ENCODE measurements at places on chromosomes 6 and 20.

- no peak for DNase-seq
These were observed 486.1 kb upstream of the BTBD3 start for GRCh38 chr20:11431621-11432020.

GRCh38 chr6:163782436-163783003, 368.0 kb downstream of the QKI start:
- DNase-seq, result no peak

DNA sequence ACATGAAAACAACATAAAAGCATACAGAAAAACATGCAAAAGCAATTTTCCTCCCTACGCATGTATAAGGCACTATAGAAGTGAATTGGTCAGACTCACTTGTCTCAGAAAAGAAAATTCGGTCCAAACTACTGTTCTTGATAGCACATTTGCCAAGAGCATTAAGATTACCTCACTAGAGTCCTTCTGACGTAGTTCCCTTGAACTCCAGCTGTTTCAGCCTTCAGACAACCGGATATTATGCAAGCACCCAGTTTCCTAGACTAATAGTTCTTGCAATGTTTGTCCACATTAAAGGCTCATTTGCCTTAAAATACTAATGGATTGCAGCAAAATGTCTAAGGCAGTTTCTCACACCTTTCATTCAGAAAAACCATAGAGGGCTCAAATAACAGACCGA, 2.5 kb upstream of the CASS4 start:
- DNase-seq, result no peak

- DNase-seq, result no peak
These were observed 12.8 kb upstream of the DNAAF9 start for GRCh38 chr20:3420211-3420707.

- DNase-seq, result no peak
These were observed 56.5 kb upstream of the ADGRF1 start for GRCh38 chr6:47098570-47098993.

GRCh38 chr20:35523298-35523888, 6.1 kb downstream of the C20orf173 start:
- no peak for DNase-seq

DNA sequence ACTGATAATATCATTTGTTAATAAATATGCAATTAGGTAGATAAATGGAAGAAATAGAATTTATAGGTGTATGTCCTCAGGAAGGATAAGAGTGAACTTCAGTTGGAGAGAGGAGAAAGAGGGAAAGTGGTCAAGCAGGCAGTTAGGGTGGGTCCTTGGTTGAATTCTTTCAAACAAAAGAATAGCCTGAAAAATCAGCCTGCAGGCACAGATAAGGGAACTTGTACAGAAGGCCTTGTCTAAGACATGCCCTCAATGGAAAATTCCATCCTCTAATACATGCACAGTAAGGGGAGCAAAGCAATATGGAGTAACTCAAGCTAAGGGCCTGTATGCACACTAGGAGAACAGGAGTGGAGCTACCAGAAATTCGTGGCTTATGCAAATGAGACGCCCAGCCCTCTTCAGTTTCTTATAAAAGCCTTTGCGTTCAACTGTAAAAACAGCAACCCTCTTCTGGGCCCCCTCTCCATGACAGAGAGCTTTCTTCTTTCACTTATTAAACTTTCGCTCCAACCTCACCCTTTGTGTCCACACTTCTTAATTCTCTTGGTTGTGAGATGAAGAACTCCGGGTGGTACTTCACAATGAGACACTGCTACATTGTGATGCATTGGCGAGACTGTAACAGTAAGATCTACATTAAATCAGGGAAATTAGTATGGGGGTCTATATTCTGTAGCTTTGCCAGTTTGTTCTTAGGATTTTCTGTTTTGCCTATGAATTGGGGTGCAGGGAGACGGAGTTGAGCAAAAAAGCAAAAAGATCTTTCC, 147.0 kb downstream of the HS3ST5 start:
- DNase-seq, result no peak

DNA sequence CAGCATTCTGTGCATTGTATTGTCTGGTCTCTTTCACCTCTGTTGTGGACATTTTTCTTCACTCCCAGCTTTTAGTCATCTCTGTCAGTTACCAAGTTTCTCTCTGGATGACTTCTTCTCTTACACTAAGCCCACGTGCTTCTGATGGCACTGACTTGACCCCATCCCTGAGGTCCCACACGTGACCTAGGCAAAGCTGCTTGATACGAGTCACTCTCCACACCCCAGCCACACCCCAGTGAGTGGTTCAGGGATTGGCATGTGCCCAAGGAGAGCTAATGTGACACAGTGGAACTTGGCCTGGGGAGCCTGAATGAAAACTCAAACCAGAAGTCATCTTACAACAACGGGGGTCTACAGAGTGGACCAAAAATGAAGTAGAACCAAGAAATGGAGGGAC, 32.2 kb downstream of the HTR1E start:
- no peak for DNase-seq

- DNase-seq, result no peak
These were observed 225.1 kb upstream of the SSTR4 start for GRCh38 chr20:22810030-22810429.

DNA sequence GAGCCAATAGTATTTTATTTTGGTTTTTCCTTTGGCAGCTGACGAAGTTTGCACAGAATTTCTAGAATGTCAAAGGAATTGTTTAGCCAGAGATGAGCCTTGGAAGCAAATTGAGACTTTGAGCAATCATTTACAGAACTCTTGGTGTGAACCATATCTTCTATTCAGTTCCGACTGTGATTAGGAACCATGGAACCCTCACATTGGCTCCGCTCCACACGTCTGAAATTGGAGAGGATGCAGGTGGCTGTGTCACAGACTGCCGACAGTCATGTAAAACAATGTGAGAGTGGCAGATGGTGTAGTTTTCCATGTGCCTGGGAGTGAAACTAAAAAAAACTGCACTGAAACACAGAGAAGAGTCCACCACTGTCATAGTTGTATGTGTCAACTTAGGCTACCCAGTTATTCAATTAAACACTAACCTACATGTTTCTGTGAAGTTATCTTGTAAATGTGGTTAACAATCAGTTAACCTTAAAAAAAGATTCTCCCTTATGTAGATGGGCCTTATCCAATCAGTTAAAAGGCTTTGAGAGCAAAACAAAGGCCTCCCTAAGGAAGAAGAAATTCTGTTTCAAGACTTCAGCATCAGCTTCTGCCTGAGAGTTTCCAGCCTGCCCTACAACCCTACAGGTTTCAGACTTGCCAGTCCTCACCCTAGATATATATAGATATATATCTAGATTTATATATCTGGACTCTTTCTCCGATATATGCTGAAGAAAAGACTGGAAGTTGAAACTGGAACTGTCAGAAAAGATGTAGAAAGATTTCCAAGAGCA, 3.3 kb upstream of the HMGN4 start:
- DNase-seq, result no peak

GRCh38 chr6:150840185-150840584, 25.3 kb upstream of the MTHFD1L start:
- DNase-seq, result no peak

- DNase-seq, result no peak
These were observed 459.8 kb upstream of the CITED2 start for GRCh38 chr6:139834232-139834631.

DNA sequence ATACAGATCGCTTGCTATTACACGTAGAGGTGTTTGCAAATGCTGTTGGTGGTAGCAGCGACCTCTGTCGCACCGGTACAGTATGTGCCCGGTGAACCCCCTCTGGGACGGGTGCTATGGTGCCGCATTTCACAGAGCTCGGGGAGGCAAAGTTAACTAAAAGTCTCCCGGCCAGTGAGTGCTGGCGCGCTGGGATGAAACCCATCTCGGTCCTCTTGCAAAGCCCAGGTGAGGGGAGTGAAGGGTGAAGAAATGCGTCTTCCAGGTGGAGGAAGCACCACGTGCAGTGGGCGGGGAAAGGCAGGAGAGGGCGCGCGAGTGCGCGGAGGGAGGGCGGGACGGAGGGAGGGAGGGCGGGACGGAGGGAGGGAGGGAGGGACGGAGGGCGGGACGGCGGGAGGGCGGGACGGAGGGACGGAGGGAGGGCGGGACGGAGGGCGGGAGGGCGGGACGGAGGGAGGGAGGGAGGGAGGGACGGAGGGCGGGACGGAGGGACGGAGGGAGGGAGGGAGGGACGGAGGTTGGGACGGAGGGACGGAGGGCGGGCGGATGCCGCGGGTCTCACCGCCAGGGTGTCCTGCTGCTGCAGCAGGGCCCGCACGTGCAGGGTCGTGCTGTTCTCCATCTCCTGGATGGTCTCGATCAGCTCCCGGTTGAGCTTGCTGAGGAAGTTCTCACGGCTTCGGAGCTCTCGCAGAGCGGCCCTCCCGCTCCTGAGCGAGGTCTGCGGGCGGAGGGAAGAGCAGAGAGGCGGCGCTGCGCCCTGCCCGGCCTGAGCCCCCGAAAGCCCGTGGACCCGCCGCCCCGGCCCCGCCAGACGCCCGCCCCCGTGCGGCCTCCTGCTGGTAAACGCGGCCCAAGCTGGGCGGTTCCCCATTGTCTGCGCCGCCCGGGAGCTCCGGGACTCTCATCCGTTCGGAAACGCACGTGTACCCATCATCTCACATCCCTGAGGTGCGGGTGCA, 11.7 kb downstream of the C20orf96 start:
- DNase-seq, result no peak

GRCh38 chr6:1552296-1552761, 57.4 kb upstream of the FOXC1 start:
- no peak for DNase-seq

GRCh38 chr6:33979750-33980149, 166.1 kb downstream of the GRM4 start:
- DNase-seq, result no peak

DNA sequence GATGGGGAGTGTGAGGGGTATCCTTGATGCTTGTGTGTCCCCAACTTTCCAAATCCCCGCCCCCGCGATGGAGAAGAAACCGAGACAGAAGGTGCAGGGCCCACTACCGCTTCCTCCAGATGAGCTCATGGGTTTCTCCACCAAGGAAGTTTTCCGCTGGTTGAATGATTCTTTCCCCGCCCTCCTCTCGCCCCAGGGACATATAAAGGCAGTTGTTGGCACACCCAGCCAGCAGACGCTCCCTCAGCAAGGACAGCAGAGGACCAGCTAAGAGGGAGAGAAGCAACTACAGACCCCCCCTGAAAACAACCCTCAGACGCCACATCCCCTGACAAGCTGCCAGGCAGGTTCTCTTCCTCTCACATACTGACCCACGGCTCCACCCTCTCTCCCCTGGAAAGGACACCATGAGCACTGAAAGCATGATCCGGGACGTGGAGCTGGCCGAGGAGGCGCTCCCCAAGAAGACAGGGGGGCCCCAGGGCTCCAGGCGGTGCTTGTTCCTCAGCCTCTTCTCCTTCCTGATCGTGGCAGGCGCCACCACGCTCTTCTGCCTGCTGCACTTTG, at the start of gene TNF:
TSS of gene TNF (plus strand) at position 231 of the 567 bp plus-strand sequence. CDS start at position 408, 177 bp downstream.
- peak; percentile 29 for DNase-seq

- no peak for DNase-seq
These were observed 116.6 kb downstream of the ATXN1 start for GRCh38 chr6:16644540-16645250.

GRCh38 chr20:9409352-9409751, 105.0 kb upstream of the LAMP5 start:
- DNase-seq, result no peak

DNA sequence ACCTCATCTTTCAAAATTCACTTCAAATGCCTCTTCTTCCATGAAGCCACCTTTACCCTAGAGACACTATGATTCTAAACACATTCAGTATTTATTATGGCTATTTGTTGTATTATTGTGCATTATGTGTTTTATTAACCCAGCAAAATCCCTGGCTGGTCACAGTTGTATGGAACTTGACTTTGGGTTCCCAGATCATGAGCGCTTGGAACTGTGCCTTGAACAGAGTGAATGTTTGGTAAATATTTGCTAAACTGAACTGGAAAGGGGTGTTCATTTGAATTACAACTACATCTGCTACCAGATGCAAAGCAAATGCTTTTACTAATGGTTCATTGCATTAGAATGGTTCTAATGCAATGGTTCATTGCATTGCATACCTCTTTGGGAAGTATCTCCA, 259.8 kb downstream of the PKHD1 start:
- DNase-seq, result no peak

GRCh38 chr20:16129411-16129810, 443.8 kb downstream of the KIF16B start:
- DNase-seq, result no peak

DNA sequence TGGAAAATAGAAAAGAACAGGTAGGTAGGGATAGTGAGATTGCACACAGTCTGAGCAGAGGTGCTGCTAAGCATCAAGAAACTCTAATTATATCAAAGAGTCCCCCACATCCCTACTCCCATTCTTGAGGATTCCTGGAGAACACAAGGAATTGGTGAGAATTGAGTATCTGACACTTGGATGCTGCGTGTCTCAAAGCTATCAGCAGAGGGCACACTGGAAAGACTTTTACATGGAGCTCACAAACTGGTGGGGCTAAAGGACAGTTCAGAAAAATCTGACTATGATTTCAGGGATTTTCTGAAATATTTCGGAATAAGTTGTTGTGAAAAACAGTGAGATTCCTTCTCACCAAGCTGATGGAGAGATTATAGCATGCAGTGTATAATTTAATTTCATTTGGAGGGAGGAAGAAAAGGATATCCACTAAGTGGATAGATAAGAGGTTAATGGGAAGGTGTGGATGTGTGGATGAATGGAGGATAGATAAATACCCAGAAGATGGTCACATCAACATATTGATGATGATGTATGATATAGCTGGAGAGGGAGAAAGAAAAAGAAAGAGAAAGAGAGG, 215.4 kb upstream of the DEFB112 start:
- no peak for DNase-seq

DNA sequence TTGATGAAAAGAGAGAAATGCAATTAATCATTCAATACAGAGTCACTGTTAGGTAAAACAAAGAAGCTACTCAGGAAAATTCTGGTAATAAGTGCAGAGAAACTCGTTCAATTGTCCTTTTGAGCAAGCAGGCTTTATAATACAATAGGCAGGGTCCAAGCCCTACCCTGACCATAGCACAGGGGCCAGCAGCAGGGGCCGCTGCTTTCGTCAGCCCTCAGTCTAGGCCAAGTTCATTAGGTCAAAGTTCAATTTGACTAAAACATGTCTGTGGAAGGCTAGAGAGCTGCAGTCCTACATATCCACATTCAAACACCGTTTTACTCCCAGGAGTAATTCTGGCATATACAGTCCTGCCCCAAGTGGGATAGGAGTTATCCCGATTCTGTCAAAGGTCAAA, 94.6 kb downstream of the BCAS1 start:
- no peak for DNase-seq

- DNase-seq, result no peak
These were observed 19.3 kb downstream of the TOP1 start for GRCh38 chr20:41047975-41048305.

GRCh38 chr6:2693231-2693630, 57.5 kb downstream of the MYLK4 start:
- DNase-seq, result no peak

GRCh38 chr6:148635070-148635743, 111.6 kb upstream of the UST start:
- DNase-seq, result no peak

- no peak for DNase-seq
These were observed 110.2 kb downstream of the WDR27 start for GRCh38 chr6:169591616-169592015.

All from activated naive CD4-positive, alpha-beta T cell (primary cell).